ENCODE measurements at places on chromosomes 1 and 21.

GRCh38 chr1:206559672-206559995, 52.3 kb downstream of the RASSF5 start:
- DNase-seq, result no peak

GRCh38 chr1:230957580-230957989, 21.1 kb downstream of the TTC13 start:
- DNase-seq, result no peak

DNA sequence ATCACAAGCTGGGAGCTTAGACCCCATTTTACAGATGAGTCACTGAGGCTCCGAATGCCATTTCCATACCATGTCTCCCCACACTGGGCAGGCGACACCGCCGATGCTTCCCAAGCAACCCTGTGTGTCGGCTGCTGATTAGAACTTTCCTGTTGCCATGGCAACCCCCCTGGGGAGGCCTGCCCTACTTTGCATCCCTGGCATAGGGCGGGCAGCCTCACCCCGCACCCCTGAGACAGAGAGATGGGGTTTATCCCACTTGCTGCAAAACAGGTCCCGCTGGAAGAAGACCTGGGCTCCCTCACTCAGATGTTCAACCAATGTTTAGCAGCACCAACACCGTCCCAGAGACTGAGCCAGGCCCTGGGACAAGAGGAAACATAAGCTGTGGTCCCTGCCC, 81.5 kb downstream of the CAMK2N1 start:
- no peak for DNase-seq

DNA sequence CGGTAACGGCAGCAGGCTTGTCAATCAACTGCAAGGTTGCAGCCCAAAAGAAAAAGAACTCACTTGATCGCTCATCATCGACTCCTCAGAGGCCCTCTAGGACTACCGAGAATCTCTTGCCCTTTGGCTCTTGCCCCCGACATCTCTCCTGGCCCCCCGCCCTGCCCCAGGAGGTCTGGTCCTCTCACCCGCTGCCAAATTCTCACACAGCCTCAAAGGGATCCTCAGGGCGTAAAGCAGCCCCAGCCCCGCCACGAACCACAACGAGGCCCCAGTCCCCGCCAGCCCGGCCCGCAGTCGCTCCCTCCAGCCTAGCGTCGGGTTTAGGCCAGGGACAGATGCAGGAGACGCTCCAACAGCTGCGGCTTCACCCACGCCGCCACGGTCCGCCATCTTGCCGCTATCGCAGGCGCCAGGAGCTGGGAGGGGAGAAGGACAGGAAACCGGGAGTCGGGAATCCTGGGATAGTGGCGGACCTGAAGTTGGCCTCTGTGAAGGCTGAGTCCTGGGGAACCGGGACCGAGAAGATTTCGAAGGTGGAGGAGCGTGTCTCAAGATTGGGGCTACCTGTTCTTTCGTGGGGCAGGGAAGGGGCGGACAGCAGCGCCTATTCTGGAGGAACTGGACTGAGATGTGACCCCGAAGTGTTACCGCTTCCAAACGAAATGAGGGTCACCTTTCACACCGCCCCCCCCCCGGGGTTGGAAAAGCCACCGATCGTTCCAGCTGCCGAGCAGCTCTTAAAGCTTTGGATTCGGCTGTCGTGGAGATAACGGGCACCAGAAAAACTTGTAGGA, at the start of gene ST7L:
Gene ST7L (minus strand): TSS at position 421 of the 797 bp plus-strand sequence. CDS start 28 bp downstream, at position 393.
- no peak for DNase-seq

DNA sequence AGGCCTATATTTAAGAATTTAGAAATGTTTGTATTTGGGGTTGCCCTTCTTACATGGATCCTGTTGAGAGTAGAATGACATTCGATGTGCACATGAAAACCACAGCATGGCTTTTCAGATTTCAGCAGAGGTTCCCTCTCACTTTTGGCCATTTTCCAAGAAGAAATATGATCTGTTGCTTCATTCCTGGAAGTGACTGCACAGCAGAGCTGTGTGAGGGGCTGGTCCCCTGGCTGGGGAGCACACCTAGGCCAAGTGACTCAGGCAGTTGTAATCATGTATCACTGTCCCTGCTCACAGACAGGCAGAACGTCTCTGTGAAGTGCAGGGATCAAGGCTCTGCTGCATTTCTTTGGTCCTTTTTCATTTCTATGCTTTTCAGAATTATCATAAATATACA, 32.3 kb downstream of the AGT start:
- DNase-seq, result no peak

DNA sequence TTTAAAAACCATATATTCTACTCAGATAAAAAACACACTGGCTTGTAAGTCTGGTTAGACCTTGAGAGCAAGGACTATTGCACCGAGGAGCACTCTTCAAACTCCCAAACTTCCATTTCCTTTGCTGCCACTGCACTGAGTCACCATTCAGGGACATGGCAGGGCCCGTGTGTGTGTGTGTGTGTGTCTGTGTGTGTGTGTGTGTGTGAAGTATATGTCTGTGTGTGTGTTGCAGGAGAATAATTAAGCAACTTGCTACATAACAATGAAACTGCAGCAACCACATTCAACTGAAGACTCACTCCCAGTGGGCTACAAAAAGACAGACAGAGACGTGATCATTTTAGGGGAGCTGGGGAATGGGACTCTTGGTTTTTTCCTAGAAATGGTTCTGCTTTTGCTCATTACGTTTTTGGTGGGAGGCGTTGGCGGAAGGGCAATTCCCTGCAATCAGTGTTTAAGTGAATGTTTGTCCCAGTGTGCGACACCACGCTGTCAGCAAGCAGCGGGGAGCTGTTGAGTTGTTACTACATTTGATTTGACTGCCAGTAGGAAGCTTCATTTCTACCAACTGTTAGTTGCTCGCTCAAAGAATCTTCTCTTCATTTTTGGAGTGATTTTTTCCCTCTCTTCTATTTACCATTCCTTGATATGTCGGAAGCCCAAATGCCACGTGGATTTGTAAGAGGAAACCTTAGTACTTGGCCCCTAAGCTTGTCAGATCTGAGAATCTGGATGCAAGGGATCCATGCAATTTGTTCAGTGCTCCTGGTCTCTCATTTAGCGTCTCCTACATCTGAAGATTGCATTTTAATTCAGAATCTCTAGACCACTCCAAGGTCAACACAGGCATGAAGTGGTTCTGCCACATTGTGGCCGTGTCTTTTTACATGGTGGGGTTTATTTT, 36.1 kb downstream of the ESRRG start:
- DNase-seq, result no peak

- DNase-seq, result no peak
These were observed 1.7 kb downstream of the CD244 start for GRCh38 chr1:160860840-160861505.

GRCh38 chr1:30762152-30762929, 4.8 kb upstream of the LAPTM5 start:
- DNase-seq, result no peak
